ENCODE measurements at places on chromosomes 3 and 15.

DNA sequence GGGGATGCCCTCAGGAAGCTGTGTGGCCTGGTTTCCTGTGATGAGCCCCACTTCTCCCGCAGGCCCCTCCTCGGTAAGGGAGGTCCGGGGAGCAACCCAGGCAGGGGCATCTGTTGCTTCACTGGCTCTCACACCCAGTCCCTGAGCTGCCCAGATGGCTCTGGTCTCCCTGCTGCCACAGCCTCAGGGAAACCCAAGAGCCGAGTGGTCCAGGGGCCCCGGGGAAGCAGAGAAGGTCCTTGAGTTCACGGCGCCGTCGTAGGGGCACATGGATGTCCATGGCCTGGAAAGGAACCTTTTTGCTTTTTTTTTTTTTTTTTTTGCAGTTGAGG lies 13.3 kb upstream of the LRRC15 start:
- no peak for DNase-seq

DNA sequence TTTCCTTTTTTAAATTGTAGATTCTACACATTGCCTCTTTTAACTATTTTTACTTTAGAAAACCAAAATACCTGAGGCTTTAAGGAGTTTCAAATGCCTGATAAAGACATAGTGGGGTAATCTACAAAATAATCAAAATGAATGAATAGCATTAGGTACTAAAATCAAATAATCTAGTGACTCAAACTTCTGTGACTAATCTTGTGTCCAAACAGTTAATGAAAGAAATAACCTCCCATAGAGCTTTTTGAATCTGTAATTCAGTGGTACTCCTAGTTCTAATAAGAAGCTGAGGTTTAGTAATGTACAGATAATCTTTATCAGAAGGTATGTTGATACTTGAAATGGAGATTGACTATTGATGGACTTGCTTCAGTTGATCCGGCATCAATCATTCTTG lies 53.0 kb downstream of the DTWD1 start:
- no peak for DNase-seq

- DNase-seq: no peak
Measured at GRCh38 chr15:92883876-92884435, 16.2 kb upstream of the CHD2 start.

- DNase-seq: no peak
Measured at GRCh38 chr15:70493376-70493775, 270.0 kb downstream of the UACA start.

DNA sequence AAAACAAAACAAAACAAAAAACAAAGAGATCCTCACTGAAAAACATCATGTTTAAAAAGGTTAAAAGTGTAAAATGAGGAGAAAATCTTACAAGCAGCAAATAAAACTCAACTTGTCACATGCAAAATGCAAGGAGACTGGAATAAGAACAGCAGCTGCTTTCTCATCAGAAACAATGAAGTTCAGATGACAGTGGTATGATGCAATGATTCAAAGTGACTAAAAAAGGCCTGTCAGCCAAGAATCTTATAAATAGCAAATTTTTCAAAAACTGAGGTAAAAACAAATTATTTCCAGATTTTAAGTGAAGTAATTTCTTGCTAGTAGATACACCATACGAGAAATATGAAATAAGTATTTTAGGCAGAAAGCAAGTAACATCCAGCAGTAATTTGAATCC lies 68.6 kb upstream of the EPHA3 start:
- no peak for DNase-seq

- no peak for DNase-seq
Measured at GRCh38 chr15:72998226-72998625, 54.0 kb upstream of the NEO1 start.

- DNase-seq: no peak
Measured at GRCh38 chr3:119019767-119020518, 14.7 kb downstream of the IGSF11 start.

GRCh38 chr15:90064911-90065681 lies 37.2 kb downstream of the IDH2 start:
- no peak for DNase-seq

GRCh38 chr15:74802290-74802689 lies 10.3 kb upstream of the LMAN1L start:
- DNase-seq: no peak

GRCh38 chr3:107794664-107795443 lies 272.1 kb downstream of the BBX start:
- DNase-seq: no peak

- DNase-seq: no peak
Measured at GRCh38 chr3:41198526-41198925, 779 bp upstream of the CTNNB1 start.

GRCh38 chr3:31546162-31546561 lies 13.4 kb downstream of the STT3B start:
- no peak for DNase-seq

- DNase-seq: no peak
Measured at GRCh38 chr3:115761927-115762305, 138.6 kb downstream of the GAP43 start.

DNA sequence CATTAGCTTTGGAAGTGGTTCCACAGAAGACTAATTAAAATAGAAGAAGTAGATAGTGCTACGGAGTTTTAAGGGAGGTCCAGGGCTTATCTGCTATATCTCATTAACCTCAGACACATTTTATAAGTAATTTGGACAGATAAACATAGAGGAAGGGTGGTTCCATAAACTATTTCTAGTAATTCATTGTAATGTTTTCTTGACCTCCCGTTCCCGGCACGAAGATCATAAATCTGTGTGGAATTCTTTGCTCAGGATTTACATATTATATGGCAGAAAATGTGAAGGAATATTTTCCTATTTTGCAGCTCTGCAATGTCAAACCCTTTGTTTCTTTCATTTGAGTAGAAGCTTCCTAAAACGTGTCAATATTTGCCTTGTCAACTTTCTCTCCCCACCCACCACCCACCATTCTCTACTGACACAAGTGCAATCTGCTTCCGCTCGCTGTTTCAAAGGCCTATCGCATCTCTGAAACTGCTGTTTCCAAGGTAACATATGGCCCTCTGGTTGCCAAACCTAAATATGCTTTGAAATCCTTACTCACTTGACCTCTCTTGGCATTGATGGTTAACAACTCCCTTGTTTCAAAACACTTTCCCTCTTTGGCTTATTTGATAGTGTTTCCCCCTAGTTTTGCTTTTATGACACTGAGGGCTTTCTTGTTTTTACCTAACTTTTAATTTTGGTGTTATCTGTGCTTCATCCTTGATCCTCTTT lies 21.4 kb upstream of the PLSCR5 start:
- no peak for DNase-seq

DNA sequence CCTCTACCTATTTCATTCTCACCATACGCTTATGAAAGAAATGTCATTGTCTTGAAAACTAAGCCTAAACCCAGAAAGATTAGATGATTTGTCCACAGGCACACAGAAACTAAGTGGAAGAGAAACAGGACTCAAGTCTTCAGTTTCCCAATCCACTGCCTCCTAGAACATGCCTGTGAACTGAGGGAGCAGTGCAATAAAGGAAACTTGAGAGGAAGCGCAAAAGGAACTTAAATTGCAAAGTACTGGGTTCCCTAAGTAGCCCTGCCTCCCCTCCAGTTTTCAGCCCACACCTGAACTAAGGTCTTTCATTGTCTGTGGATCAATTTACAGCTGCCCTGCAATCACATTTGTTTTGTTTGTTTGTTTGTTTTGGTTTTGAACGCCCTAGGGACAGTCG lies 56.7 kb upstream of the TSEN2 start:
- DNase-seq: no peak

DNA sequence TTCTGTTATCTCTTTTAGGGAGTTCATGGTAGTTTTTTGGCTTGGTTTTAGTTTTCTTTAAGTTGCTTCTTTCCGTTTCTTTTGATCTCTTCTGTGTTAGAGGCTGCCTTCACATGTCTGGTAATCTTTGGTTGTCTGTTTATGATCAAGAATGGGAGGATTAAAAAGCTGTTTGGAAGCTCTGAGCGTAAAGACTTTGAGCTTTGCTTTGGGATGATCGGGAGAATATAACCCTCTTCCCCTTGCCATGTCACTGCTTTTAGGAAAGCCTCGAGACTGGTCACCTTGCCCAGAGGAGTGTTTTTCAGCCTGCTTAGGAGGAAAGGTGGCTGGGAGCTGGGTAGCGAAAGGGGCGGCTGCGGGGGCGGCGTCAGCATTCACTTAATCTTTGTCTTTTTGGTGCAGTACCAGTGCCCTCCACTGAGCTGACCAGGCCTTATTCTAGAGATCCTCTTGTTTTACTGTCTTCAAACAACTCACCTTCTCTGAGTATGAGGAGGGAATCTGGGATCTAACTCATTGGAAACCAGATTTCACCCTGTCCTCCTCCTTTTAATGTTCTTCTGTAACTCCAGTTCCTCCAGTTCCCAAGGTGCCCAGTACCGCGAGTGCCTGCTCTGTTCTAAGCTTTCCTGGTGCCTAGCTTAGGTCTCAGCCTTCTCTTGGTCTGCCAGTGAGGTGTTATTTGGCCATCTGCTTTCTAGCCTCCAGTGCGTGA lies 15.5 kb downstream of the TATDN2 start:
- no peak for DNase-seq

DNA sequence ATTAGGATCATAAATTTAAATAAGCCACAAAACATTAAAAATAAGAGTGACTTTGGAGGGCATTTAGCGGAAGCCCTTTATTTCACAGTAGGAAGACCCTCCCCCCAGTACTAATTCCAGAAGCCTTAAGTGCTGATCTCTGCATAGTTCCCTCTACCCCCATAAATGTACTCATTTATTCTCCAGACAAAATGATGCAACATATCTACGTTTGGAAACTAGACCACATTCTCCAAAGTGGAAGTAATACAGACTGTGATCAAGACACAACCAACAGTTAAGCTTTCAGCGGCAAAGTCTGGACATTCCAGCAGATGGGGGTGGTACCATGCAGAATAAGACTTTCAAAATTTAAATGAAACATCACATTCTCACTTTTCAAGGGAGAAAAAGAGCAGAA lies 44.8 kb upstream of the RPS17 start:
- DNase-seq: no peak

DNA sequence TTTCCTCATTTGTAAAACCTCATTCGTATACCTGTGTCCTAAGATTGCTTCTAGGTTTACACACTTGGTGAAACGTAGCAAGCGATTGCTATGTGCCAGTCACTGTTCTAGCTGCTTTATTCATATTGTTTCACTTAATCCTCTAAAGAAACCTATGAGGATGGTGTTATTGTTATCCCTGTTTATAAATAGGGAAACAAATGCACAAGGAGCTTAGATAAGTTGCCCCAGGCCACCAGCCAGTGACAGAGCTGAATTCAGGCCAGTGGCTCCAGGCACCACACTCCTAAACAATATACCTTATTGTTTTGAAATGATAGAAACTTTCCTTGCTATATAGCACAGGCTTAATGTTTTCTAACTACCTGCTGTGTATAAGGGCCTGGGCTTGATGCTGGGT lies 44.0 kb downstream of the LPP start:
- DNase-seq: no peak

DNA sequence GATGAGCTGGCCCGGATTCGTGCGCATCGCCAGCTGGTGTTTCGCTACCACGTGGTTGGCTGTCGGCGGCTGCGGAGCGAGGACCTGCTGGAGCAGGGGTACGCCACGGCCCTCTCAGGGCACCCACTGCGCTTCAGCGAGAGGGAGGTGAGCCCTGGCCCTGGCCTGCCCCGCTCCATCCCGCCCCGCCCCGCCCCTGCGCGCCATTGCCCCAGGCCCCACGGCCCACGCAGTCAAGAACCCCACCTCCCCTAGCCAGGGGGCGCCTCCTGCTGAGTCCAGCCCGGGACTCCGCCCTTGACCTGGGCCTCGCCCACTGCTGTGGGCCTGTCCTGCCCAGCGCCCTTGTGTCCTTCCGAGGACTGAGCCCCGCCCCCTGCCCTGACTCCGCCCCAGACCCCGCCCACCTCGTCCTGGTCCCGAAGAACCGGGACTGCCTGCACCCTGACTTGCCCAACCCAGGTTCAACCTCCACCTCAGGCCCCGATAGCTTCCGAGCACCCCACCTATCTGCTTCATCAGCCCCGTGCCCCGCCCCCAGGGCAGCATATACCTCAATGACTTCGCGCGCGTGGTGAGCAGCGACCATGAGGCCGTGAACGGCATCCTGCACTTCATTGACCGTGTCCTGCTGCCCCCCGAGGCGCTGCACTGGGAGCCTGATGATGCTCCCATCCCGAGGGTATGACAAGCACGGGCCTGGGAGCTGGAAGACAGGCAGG lies 14.8 kb downstream of the NT5DC2 start:
- no peak for DNase-seq

- no peak for DNase-seq
Measured at GRCh38 chr15:68696414-68697363, 117.9 kb downstream of the CORO2B start.

DNA sequence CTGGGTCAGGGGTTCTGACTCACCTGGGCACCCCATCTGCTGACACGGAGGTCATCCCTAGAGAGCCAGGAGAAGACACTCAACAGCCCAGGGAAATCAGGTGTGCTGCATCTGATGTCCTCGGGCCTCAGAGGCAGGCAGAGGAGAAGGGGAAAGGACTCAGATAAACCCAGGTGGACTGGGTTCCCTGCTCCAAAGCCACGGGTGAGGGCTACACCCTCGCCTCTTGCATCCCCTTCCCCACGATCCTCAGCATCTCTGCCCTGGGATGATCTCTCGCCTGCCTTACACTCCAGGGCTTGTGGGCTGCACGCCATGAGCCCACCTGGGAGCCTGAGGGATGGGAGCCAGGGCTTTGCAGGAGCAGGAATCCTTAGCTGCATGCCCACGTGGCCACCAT lies 8.2 kb upstream of the DUSP7 start:
- no peak for DNase-seq

DNA sequence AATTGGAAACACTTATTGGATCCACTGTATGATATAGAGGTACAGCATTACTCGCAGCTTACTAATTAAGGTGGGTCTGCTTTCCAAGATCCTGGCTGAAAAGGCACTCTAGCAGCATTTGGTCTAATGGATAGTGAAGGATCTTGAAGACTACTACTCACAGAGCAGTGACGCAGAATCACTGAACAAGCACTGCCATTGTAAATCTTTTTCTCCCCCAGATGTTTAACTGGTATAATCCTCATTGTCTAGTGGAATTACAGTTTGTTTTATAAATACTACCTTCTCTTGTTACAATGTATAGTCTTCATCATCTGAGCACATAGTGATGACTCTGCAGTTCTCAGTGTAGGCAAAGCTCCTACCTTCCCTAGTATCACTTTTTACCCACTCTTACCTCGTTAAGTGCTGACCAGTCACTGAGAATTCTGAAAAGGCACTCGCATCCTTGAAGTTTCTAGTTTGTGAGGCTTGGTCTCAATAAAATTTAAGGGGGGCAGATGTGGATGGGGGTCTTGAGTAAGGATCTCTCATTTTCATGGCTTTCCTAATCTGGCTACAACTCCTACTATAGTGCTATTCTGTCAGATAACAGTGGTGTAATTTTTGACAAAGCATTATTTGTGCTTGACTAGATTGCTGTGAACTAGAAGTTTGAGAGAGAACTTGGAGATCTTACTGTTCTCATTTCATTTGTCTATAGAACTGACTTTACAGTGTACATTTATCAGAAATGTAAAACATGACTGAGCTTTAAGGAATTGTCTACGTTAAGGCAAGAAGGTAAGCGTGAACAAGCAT lies 23.2 kb downstream of the MAPK6 start:
- no peak for DNase-seq

GRCh38 chr3:138861798-138862197 lies 27.1 kb upstream of the PIK3CB start:
- no peak for DNase-seq

Measured in AG09309 (cell line).